ENCODE measurements at places on chromosomes 4 and X. TPM values are rescaled to one million over a fixed set of nuclear protein-coding genes. Genes with fewer than 3 reads are reported as not detected.

DNA sequence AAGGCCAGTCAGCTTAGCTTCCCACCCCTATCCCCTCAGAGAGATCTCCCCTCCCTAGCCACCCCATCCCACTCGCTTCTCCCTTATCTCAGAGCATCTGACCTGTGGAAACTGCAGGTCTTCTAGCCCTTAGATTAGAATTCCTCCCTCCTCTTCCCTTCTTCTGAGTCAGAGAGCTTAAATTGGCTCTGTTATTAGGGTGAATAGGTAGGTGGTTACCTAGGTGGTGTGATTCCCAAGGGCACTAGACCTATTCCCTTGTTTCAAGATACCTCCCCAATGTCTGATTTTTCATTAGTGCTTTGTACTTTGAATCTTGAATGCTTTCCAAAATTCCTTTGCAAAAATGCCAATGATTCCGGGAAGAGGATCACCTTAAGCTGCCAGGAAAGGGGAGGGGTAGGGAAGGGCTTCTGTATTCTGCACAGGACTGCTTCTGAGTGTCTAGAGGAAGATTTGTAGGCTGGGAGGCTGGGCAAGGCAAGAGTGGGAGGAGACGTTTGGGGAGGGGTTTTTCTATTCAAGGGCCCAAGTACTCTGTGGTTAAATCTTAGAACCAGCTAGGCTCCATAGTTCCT lies 24.5 kb upstream of the MSN start:
- peak; percentile 47 for DNase-seq

The IL1RAPL1 gene
- total RNA-seq: 15.5 TPM

The ANKRD17 gene
- total RNA-seq: 17.6 TPM

DNA sequence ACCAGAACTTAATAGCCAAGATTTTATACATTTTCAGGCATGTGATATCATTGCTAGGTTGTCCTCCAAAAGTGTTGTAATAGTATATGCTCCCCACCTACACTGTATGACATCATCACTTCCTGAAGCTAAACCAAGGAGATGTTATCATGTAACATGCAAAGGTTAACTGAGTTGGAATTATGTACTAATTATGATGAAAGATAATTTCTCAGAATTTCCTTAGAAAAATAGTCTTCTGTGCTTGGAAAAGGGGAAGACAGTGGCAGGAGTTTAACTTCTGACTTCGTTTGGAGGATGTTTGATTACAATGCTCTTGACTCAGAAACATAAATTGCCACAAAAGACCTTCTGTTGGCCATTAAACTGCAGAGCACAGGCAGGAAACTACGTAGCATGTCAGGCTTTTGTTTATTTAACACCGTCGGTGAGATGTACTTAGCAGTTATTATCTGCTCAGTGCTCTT lies 83.6 kb upstream of the GUCY1A1 start:
- DNase-seq: peak; percentile 41

- no peak for DNase-seq
Measured at GRCh38 chr4:150547154-150547838, 34.7 kb upstream of the MAB21L2 start.

The KIAA0232 gene
- total RNA-seq: 21.6 TPM

The ZNF41 gene
- 6.0 TPM for total RNA-seq

GRCh38 chr4:128456171-128456570 lies 168.6 kb upstream of the PGRMC2 start:
- no peak for DNase-seq

The TCEAL6 gene
- total RNA-seq: not detected

- no peak for DNase-seq
Measured at GRCh38 chrX:122622795-122623194, 561.3 kb upstream of the GRIA3 start.

DNA sequence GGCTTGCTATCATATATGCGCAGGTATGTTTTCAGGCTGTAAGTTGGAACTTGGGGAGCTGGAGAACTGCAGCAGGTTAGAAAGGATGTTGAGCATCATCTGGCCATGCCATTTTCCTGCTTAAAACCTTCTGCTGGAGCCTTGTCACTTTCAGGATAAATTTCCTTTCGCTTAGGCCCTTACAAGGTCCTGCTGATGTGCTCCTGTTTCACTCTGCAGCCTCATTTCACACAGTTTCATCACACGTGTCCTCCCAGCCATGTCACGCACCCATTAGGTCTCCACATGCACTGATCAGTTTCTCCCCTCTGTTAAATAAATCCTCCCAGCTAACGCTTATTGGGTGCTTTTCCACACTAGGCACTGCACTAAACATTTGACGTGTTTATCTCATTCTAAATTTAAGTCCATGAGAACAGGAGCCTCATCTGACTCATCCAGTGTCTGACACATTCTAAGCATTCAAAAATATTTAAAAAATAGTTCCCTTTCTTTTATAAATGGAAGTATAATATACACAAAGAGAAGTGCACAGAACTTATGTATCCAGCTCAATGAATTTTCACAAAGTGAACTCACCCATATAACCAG lies 14.5 kb downstream of the SOD3 start:
- DNase-seq: peak; percentile 14

The TENT5D gene
- not detected for total RNA-seq

The ARL13A gene
- not detected for total RNA-seq

- no peak for DNase-seq
Measured at GRCh38 chr4:79209081-79209480, 116.8 kb downstream of the NAA11 start.

- DNase-seq: no peak
Measured at GRCh38 chrX:51857159-51857733, 36.2 kb upstream of the MAGED1 start.

The CTBP1 gene
- 240 TPM for total RNA-seq

DNA sequence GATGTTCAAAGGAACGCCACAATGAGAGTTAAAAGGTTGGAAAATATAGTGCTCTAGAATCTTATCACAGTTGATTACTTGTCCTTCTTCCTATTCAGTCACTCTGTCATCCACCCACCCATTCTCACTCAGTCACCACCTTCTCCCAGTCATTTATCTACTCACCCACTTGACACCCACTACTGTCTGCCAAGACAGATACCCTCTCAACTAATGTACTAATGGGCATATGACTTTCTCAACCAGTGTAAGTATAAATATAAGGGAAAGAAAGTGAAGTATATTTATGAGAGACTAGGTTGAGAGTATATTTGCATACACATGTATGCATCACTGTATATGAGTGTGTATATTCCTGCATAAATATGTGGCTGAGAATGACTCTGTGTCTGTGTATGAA lies 20.0 kb downstream of the MID2 start:
- no peak for DNase-seq

All from A172 (cell line).